ENCODE measurements at places on chromosomes 7 and 10.
A peak's percentile ranks its signal among the peaks of the same experiment; 100 is the strongest.

GRCh38 chr10:124624466-124624865 lies 119.7 kb downstream of the FAM53B start:
- no peak for DNase-seq

DNA sequence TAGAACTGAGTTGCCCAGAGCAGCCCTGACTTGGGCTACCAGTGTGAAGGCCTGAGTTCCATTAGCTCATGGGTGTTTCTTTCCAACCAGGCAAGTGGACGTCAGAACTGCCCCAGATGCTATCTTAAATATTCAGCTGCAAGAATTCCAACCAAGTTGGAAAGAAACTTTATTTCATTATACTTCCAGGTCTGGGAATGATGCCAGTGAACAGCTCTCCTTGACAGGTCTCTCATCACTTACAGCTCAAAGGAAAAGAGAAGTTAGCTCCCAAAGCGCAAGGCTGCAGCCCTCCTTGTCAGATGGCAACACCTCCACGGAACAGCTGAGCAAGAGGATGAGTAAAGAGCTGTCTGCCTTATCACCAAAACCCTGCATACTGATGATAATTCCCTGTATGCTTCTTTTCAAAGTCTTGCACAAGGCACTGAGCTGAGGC lies 255.5 kb upstream of the AOAH start:
- DNase-seq: no peak

DNA sequence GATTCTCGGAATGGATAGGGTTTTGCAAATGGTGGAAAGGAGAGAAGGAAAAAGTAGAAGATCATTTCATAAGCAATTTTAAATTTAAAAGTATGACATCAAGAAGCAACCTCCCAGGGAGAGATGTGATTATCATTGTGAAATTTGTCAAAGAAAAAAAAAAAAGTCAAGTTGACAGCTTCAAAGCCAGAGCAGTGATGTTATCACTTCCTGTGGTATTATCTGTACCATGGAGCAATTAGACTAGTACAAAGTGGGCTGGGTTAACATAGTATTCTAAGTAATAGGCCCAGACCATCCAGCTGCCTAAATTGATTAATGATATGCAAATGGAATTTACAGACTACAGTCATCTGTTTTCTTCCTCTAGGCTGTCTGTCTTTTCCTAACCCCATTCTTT lies 84.0 kb upstream of the NPY start:
- no peak for DNase-seq

GRCh38 chr7:13981070-13981469 lies 8.4 kb downstream of the ETV1 start:
- peak; percentile 92 for DNase-seq

- no peak for DNase-seq
Observed at GRCh38 chr7:81005254-81005653, 86.4 kb upstream of the SEMA3C start.

DNA sequence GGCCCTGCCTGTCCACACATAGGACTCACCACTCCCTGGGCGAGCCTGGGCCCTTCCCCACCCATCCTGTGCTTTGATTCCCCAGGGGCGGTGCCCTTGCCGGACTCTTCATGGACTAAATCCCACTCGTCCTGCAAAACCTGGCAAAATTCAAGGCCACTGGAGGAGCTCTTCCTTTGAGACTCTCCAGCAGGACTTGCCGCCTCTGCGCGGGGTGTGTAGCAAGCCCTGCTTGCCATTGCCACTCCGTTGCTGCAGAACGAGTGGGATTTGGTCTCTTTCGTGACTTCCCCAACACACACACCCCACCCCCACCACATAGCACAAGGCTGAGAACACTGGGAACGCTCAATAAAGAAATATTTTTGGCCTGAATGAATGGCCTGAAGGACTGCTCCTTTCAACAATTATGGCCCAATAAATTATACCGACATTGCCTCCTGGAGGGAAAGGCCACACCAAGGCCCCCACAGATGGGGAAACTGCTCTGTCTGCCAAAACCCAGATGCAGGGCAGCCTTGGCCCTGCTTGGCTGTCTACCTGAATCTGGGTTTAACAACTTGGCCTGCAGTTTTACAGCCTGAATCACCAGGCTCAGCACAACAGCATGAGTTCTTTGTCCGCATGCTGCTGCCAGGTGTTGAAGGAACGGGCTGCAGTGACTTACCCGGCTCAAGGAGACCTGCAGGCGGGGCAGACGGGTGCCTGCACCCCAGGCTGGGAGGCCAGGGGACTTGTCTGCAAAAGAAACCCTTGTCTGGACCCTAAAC lies 72.8 kb upstream of the KAT6B start:
- peak; percentile 86 for DNase-seq

DNA sequence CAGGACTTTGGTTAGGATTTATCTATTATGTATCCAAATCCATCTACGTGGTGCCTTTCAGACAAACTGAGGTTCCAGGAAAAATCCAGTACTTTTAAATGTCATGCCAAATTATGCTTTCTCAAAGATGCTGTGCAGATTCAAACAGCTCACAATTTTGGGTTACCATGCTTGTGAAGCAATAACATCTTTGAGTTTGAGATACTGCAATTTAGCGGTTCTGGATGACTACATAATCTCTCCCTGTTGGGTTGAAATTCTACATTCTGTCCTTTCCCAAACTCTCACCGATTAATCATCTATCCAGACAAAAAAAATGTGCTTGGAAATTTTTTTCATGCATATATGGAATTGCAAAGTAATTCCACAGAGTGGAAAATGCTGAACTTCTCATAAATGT lies 3.5 kb downstream of the RHOBTB1 start:
- DNase-seq: no peak

DNA sequence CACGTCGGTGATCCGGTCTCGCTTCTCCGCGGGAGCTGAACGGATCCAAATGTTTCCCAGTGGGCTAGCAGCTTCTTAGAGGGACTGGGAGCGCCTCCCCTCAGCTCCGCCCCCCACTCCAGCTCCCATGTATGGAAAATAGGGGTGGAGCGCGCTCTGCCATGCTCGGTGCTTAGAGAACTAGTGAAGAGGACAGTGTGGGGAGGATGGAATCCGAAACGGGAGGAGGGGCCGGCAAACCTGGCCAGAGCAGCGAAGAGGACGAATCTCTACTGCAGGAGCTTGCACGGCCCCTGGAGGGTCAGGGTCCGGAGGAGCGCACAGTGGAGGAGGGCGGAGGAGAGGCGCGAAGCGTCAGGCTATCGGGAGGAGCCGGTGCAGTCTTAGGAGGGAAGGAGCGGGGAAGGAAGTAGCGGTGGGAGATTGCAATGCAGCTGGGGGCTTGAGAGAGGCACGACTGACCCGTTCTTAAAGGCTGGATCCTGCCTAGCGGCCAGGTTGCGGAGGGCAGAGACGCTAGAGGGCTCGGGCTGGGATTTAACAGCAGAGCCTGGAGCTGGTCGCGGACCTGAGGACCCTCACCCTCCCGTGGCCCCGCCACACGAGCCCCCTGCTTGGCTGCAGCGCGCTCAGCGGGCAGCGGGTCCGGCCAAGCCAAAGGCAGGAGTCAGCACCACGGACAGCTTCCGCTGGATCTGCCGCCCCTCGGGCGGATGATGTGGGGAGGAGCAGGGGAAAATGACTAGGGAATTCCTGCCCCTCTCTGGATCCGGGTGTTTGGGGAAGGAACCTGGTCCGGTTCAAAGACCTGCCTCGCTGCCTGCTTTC lies at the start of gene PRLHR:
Gene PRLHR, minus strand, starts transcription at position 51 of the 828 bp plus-strand sequence. CDS start 404 bp downstream, outside the sequence.
- no peak for DNase-seq

- DNase-seq: no peak
Observed at GRCh38 chr7:37052705-37053104, 328.4 kb upstream of the AOAH start.

DNA sequence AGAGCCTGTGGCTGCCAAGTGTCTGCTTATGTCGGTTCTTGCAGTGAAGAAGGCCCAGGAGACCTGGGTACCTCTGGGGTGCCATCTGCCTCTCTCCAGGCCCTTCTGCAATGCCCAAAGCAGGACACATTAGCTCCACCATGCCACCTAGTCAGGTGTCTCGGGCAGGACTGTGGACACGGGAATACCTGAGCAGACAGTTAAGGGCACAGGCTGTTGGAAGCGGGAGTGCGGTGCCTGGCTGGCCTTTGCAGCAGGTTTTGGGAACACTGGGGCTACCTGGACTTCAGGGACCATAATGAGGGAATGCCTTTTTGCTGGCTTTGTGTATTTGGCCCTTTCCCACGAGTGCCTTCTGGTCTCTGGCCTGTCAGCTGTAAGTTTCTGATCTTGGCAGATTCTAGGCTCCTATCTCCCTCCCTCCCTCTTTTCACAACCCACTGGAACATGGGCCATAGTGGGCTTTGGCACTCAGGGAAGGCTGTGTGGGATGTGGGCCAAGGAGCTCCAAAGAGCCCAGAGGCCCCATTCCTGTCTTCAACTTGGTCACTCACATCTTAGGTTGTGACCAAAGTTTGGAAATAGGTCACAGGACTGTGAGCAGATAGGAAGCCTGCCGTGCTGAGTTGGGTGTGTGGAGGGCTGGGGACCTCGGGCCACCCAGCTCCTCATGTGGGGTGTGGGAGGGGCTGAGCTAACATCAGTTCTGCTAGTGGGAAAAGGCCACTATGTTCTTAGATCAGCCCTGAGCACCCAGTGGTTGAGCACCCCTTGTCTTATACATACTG lies 41.5 kb upstream of the CXCL12 start:
- no peak for DNase-seq

DNA sequence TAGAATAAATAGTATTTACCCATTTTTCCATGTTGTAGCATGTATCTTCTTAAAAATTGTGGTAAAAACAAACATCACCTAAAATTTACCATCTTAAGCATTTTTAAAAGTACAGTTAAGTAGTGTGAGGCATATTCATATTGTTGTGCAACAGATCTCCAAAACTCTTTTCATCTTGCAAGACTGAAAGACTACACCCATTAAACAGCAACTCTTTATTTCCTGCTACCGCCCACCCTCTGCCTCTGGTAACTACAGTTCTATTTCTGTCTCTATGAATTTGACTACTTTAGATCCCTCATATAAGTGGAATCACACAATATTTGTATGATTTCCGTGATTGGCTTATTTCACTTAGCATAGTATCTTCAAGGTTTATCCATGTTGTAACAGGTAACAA lies 40.0 kb upstream of the AGBL3 start:
- DNase-seq: no peak

DNA sequence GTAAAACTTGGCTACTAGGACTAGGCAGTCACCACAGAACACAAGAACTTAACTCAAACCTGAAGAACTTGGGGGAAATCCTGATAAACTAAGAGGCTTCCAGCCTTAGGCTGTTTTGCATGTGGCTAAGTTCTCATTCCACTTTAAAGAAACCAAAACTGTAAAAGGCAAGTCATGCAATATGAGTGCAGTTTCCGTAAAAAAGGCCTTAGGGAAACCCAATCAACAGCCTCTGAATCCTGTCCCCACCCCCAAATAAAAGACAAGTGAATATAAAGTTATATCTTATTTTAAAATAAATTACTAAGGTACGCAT lies 95.1 kb downstream of the USP6NL start:
- no peak for DNase-seq

DNA sequence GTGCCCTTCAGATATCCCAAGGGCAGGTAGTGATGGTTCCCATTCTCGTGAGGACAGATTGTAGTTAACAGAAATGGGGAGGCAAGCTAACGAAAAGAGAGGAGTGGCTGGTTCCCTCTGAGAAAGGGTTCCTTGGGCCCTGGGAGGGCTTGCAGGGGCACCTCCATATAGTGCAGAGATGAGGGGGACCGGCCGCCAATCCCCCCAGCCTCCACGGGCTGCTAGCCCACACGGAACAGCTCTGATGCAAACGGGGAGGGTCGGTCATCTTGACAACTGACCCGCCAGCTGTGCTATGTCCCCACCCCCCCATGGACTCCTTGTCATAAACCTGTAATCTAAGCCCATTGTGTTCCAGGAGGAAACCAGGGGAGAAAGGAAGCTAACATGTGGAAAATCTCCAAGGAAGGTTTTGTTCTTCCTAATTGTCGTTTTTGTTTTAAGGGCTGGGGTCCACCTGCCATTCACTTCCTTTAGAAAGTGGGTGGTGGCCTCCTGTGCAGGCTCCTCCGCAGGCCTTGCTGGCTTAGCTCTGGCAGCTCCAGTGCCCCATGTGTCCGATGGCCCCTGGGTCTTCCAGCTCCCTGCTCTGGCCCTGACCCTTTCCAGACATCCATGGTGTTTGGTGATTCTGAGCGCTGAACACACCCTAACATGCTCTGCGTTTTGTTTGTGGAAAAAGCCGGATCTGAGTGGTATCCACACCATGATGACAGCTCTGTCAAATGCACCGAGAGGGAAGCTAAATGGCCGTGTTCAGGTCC lies 15.9 kb downstream of the ADCY1 start:
- no peak for DNase-seq

- DNase-seq: no peak
Observed at GRCh38 chr7:44188480-44189225, 586 bp downstream of the GCK start.

GRCh38 chr7:140159497-140159896 lies 17.3 kb downstream of the KDM7A start:
- peak; percentile 54 for DNase-seq

DNA sequence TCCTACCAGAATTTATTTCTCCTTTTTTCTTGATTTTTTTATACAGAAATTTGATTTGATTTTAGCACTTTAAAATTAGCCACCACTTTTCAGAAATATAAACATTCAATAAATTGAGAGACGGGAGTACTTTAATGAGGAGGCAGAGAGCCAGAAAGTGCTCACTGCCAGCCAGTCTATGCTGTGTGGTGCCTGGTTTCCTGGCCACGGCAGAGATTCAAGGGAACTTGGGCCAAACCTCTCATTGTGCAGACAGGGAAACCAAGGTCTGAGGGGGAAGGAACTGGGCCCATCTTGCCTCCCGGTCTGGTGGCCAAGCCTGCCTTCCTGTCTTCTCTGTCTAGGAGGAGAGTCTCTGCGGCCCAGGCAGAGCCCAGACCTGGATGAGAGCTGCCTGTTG lies 25.9 kb downstream of the ADAMTS14 start:
- DNase-seq: no peak

- DNase-seq: no peak
Observed at GRCh38 chr10:11209830-11210181, 192.1 kb downstream of the CELF2 start.

DNA sequence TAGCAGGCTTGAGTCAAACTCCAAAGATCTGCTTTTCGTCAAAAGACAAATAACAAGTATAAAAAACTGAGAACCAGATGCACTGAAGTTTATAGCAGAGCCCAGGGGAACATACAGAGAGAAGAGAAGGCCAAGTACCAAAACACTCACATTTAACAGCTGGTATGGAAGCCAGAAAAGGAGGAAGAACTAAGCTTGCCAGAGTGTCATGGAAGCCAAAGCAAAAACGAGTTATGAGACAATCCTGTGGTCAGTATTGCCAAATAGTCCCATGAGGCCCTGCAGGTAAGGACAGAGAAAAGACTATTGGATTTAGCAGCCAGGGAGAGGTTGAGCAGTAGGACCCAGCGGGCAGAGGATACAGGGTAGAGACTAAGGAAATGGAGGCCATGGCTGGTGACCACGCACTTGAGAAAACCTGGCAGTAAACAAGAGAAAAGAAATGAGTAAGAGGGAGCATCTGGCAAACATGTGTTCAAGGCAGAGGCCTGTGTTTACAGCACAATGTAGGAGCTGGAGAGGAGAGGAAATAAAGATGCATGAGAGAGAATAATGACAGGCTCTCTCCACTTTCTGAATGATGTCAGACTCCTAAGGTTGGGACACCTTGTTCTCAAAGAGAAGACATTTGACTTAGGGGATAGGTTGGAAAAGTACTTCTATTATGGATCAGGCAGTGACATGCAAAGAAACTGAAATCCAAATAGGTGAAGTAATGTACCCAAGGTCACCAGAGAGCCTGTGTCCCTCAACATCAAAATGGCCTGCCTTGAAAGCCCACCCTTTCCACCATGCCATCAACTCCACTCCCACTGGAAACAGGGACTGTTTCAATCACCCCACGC lies 9.1 kb downstream of the CREB3L2 start:
- DNase-seq: peak; percentile 94
